ENCODE measurements at places on chromosomes 5 and 9.

DNA sequence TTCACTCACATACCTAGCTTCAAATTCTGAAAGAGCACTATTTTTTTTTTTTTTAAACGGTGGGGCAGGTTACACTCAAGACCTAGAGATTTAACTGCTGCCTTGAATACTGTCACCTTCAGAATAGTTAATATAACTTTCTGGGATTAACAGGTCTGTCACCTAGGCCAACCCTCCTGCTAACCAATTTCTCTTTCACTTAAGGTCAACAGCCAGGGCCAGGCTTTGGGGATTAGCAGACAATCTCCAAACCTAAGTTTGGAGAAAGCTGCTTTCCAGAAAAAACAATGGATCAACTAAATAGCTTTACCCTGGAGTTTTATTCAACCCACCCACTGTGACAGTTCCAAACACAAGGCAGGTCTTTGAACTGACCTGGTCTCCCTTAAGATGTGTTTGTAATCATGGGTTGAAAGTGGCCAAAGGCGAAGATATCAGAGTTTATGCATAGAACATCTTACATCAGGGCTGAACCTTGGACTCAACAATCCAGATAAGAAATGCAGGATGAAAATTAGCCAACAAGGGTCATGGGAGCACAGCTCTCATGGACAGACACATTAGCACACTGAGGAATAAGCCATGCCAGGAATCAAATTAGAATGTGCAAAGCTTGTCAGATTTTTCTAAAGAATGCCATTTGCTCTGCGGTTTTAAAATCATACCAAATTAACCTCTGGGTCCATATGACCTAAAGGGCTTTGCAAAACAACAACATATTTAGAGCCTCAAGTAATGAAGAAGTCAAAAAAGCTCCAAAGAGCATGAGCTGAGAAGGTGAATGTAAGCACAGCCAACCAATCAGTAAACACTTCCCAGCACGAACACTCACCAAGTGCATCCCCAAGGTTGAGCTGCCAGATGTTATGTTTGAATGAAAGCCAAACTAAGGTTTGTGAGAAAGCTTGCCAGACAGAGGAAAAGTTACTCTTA lies 538.5 kb upstream of the DMAC1 start:
- no peaks in the 10 kb centered on the region for H3K36me3 ChIP-seq
- DNase-seq: no peak
- no peak overlapping the region for H3K27ac ChIP-seq
- no peaks in the 10 kb centered on the region for H3K27me3 ChIP-seq

GRCh38 chr9:18905028-18905882 lies 127.8 kb downstream of the SAXO1 start:
- no peak overlapping the region for H3K4me3 ChIP-seq
- H3K27me3 ChIP-seq: no peaks in the 10 kb centered on the region
- H3K36me3 ChIP-seq: no peaks in the 10 kb centered on the region
- H3K27ac ChIP-seq: no peak overlapping the region
- DNase-seq: no peak

DNA sequence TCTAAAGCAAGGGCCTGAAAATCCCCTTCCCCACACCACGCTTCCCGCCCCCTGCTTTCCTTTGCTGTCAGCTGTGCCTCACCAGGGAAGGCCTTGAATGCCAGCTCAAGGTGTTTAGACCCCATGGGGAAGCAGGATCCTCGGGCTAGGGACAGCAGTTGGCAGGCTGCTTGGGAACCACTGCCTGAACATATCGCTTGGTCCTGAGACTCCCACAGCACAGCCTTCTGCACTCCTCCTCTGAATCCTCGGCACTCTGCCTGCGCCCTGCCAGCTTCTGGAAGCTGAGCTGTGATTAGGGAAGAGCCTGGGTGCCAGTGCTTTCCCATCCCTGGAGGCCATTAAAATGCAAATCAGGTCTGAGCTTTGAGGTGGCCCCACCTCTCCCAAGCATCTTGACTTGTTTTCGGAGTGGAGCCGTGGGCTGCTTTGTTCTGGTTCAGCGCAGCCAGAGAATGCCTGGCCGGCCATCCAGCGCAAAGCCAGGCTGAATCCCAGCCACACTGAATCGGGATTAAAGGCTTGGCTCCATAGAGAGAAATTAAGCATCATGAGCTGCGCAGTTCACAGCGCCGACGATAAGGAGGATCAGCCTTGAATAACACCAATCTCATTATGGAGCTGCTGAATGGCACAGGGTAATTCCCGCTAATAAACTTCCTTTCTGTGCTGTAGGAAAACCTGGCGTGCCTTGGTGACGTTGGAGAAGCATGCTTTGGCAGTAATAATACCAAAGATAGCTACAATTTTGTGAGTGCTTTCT lies 40.0 kb downstream of the AMBP start:
- peaks cover 18% of the 10 kb centered on the region for H3K36me3 ChIP-seq
- no peaks in the 10 kb centered on the region for H3K27me3 ChIP-seq
- H3K4me3 ChIP-seq: no peak overlapping the region
- peak; percentile 41 for DNase-seq
- no peaks in the 10 kb centered on the region for H3K4me1 ChIP-seq
- no peak overlapping the region for H3K27ac ChIP-seq

DNA sequence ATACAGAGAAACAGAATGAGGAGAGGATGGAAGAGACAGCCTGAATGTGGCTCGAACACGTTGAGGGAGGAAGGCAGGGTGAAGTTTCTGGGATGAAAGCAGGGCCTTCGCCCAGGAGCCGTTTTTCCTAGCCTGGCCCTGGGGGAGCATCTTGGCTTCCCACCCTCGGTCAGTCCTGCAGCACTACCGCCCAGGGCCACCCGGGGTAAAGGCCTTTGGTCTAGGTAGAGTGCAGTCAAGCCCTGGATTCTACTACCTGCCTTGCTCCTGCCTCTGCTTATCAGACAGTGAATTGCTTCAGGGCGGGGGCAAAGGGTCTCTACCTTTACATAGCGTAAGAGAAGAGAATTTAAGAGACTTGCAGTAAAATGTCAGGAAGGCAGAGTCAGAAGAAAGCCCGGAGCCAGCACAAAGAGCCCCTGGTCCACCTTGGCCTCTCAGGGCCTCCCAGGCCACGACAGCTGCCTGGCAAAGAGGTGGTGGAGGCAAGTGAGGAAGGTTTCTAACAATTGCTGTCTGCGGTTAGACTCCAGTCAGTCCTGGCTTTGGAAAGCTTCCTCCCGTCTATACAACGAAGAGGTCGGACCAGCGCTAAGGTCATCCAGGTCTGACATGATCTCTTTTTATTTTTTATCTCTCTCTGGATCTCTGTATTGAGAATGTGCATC lies 17.9 kb downstream of the COL15A1 start:
- H3K27me3 ChIP-seq: no peaks in the 10 kb centered on the region
- H3K36me3 ChIP-seq: no peaks in the 10 kb centered on the region
- DNase-seq: no peak
- no peak overlapping the region for H3K4me3 ChIP-seq
- peak overlapping the region; percentile 11 for H3K27ac ChIP-seq

Data from suprapubic skin (tissue), 4 donors.